Activated naive CD4-positive, alpha-beta T cell treated with anti-CD3 and anti-CD28 coated beads for 36 hours (primary cell): ENCODE measurements at places on chromosomes 5 and 9. TPM values are rescaled to one million over a fixed set of nuclear protein-coding genes. Genes with fewer than 3 reads are reported as not detected.

DNA sequence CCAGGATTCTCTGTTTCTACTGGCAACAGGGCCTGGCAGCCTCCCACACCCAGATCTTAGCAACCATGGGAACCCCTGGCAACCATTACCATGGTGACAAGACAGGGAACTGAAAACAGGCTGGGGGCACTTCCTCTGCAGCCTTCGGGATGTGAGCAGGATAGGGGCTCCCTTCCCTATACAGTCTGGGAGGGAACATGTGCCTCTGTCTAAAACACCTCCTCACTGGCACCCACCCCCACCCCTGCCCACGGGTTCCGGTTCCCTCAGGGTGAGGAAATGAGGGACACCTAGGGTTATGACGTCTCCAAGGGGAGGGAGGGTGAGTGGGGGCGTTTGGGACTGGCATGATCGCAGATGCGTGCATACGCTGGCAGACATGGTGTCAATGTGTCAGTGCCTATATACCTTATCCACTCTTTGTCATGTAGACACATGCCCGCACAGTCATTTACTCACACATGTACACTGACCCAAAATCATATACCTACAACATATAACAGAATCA, 3.0 kb upstream of the DNAJB5 start:
- H3K27me3 ChIP-seq, result no peaks in the 10 kb centered on the region
- peaks cover 2% of the 10 kb centered on the region for H3K36me3 ChIP-seq
- H3K4me3 ChIP-seq, result no peak overlapping the region
- peak; percentile 71 for DNase-seq
- H3K4me1 ChIP-seq, result peaks cover 80% of the 10 kb centered on the region
- H3K27ac ChIP-seq, result peak overlapping the region; percentile 2

GRCh38 chr5:164346785-164347630, 841.6 kb downstream of the MAT2B start:
- no peak overlapping the region for H3K27ac ChIP-seq
- H3K4me1 ChIP-seq, result no peaks in the 10 kb centered on the region
- no peak for DNase-seq
- no peak overlapping the region for H3K4me3 ChIP-seq
- no peaks in the 10 kb centered on the region for H3K27me3 ChIP-seq
- no peaks in the 10 kb centered on the region for H3K36me3 ChIP-seq

- H3K27me3 ChIP-seq, result no peaks in the 10 kb centered on the region
- H3K4me1 ChIP-seq, result peaks cover 29% of the 10 kb centered on the region
- peaks cover 2% of the 10 kb centered on the region for H3K36me3 ChIP-seq
- peak; percentile 71 for DNase-seq
These were observed 8.6 kb downstream of the HAVCR2 start for GRCh38 chr5:157100140-157100679.

DNA sequence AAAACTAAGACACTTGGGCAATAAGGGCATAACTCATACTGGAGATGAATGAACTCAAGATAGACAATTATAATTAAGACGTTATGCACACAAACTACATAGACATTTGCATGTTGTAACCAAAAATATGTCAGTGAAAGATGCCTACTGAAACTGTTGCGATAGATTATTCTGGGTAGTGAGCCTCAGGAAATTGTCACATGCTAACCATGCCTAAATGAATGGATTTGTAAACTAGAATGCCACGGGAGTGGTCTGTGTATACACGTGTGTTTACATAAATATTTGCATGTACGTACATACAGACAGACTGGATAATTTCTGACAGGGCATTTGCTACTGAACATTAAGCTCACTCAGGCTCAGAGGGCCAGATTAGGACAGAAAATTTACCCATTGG, 1.2 kb downstream of the NIPSNAP3B start:
- H3K27me3 ChIP-seq, result no peaks in the 10 kb centered on the region
- no peak overlapping the region for H3K27ac ChIP-seq
- H3K4me3 ChIP-seq, result peak overlapping the region; percentile 82
- no peak for DNase-seq
- peaks cover 6% of the 10 kb centered on the region for H3K4me1 ChIP-seq

GRCh38 chr9:127550751-127551150, 61.3 kb upstream of the STXBP1 start:
- H3K27ac ChIP-seq, result no peak overlapping the region
- no peak for DNase-seq
- no peak overlapping the region for H3K4me3 ChIP-seq
- H3K27me3 ChIP-seq, result no peaks in the 10 kb centered on the region

GRCh38 chr9:27482709-27483108, 41.4 kb upstream of the IFNK start:
- peaks cover 14% of the 10 kb centered on the region for H3K4me1 ChIP-seq
- H3K36me3 ChIP-seq, result peaks cover 5% of the 10 kb centered on the region
- H3K4me3 ChIP-seq, result no peak overlapping the region
- DNase-seq, result no peak

DNA sequence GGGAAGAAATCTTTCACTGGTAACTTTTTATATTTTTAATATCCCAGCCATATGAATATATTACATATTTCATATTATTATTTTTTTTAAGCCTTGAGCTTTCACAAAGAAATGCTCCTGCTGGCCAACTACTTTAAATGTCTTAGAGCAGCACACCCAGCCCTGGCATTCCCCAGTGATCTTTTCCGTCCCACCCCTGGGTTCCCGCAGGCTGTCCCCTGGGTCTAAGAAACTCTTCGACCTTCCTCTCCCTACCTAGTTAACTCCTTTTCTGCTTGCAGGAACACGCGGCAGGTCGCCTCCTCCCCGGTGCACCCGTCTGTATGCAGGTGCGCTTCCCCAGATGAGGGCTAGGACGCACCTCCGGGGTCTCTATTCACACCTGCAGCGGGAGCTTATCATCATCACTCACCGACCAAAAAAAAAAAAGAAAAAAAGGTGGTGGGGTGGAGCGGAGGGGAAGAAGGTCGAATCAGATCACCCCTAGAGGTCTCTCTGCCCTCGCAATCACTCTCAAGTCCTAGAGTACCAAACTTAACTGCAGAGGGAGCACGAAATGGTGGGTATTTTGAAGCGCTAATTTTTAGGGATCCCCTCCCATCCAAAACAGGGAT, 696 bp downstream of the ZFP62 start:
- H3K4me1 ChIP-seq, result peaks cover 20% of the 10 kb centered on the region
- H3K36me3 ChIP-seq, result peaks cover 22% of the 10 kb centered on the region
- peak; percentile 60 for DNase-seq
- H3K27me3 ChIP-seq, result no peaks in the 10 kb centered on the region

DNA sequence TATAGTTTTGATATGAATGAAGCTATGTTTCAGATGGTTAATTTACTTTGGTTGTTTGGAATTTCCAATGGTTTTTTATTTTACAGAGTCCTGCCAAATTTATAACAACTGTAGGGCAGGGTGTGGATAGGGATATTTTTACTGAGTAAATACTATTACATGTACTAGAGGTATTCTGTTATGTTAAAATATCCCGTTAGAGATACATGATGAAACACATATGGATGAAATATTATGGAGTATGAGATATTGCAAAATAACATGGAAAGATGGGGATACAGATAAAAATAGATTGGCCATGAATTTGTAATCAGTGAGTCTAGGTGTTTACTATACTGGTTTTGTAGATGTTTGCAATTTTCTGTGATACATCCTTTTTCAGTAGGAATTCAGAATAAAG, 76.7 kb downstream of the RAB24 start:
- peaks cover 16% of the 10 kb centered on the region for H3K4me1 ChIP-seq
- H3K27ac ChIP-seq, result no peak overlapping the region
- H3K27me3 ChIP-seq, result no peaks in the 10 kb centered on the region
- DNase-seq, result no peak
- H3K4me3 ChIP-seq, result no peak overlapping the region

- no peak overlapping the region for H3K27ac ChIP-seq
- H3K4me3 ChIP-seq, result no peak overlapping the region
- H3K27me3 ChIP-seq, result peaks cover 18% of the 10 kb centered on the region
- H3K4me1 ChIP-seq, result no peaks in the 10 kb centered on the region
- no peaks in the 10 kb centered on the region for H3K36me3 ChIP-seq
These were observed 144.7 kb downstream of the CFAP90 start for GRCh38 chr5:7706256-7706655.

PPP3R2 gene
- total RNA-seq, result not detected

GPR151 gene
- total RNA-seq, result not detected

GRCh38 chr5:42598311-42598710, 158.3 kb upstream of the CCDC152 start:
- H3K27ac ChIP-seq, result no peak overlapping the region
- H3K27me3 ChIP-seq, result peaks cover 6% of the 10 kb centered on the region
- H3K4me1 ChIP-seq, result no peaks in the 10 kb centered on the region
- DNase-seq, result no peak

ADAMTSL2 gene
- total RNA-seq, result 0.17 TPM

GRCh38 chr5:68661237-68661636, 432.6 kb upstream of the SLC30A5 start:
- no peak overlapping the region for H3K27ac ChIP-seq
- H3K4me1 ChIP-seq, result peaks cover 7% of the 10 kb centered on the region
- DNase-seq, result peak; percentile 31
- H3K36me3 ChIP-seq, result no peaks in the 10 kb centered on the region
- H3K27me3 ChIP-seq, result no peaks in the 10 kb centered on the region

DNA sequence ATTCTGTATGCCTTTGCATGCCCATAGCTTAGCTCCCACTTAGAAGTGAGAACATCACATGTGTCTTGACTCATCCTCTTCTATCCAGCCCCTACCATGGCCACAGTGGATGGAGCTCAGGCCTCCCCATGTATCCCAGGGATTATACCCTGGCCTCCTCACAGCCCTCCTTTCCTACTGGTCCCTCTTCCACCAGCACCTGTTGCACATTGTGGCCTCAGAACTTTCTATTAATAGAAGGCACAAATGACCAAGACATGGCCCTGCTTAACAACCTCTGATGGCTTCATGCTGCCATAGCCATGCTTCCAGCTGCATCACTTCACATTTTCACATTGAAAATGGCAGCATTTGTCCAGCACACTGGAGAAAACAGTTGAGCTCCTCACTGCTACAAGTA, 315.4 kb downstream of the CDK5RAP2 start:
- no peaks in the 10 kb centered on the region for H3K36me3 ChIP-seq
- H3K4me3 ChIP-seq, result no peak overlapping the region
- H3K4me1 ChIP-seq, result no peaks in the 10 kb centered on the region
- no peak for DNase-seq

- no peaks in the 10 kb centered on the region for H3K27me3 ChIP-seq
- no peaks in the 10 kb centered on the region for H3K36me3 ChIP-seq
- no peak overlapping the region for H3K4me3 ChIP-seq
- no peak overlapping the region for H3K27ac ChIP-seq
These were observed 337.8 kb downstream of the DEPDC1B start for GRCh38 chr5:60362158-60362557.

CARTPT gene
- total RNA-seq, result not detected
